ENCODE measurements at places on chromosomes 7 and 10. TPM values are rescaled to one million over a fixed set of nuclear protein-coding genes. Genes with fewer than 3 reads are reported as not detected.

The OR2A12 gene
- not detected for polyA plus RNA-seq

The ARHGAP22 gene
- 3.7 TPM for polyA plus RNA-seq

The DEPP1 gene
- 0.22 TPM for polyA plus RNA-seq

The ABCA13 gene
- not detected for polyA plus RNA-seq

The ATOH7 gene
- polyA plus RNA-seq = 0.08 TPM

The LRRD1 gene
- polyA plus RNA-seq = not detected

The TEX36 gene
- polyA plus RNA-seq = not detected

The TACR2 gene
- polyA plus RNA-seq = 0.21 TPM

The HECW1 gene
- polyA plus RNA-seq = 12.5 TPM

The ODAD2 gene
- not detected for polyA plus RNA-seq

The FRMD4A gene
- polyA plus RNA-seq = 2.5 TPM

The OR13A1 gene
- not detected for polyA plus RNA-seq

The TRDMT1 gene
- 2.4 TPM for polyA plus RNA-seq

The OLAH gene
- not detected for polyA plus RNA-seq

The MBL2 gene
- not detected for polyA plus RNA-seq

The PDK4 gene
- 8.6 TPM for polyA plus RNA-seq

The SH2B2 gene
- polyA plus RNA-seq = 2.3 TPM

The NEUROD6 gene
- not detected for polyA plus RNA-seq
